ENCODE measurements at places on chromosomes 2 and 18.

- no peak for DNase-seq
These were observed 300.0 kb upstream of the PIK3C3 start for GRCh38 chr18:41655074-41655473.

DNA sequence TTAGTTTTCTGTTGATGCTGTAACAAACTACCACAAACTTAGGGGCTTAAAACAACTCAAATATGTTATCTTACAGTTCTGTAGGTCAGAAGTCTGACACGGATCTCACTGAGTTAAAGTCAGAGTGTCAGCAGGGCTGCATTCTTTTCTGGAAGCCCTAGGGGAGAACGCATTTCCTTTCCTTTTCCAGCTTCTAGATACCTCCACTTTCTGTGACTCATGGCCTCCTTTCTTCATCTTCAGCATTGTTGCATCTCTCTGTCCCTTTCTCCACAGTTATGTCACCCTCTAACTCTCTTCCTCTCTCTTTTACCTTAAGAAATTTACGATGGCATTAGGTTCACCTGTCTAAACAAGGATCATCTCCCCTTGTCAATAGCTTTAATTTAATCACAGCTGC lies 13.3 kb upstream of the PPP4R1 start:
- DNase-seq: no peak

DNA sequence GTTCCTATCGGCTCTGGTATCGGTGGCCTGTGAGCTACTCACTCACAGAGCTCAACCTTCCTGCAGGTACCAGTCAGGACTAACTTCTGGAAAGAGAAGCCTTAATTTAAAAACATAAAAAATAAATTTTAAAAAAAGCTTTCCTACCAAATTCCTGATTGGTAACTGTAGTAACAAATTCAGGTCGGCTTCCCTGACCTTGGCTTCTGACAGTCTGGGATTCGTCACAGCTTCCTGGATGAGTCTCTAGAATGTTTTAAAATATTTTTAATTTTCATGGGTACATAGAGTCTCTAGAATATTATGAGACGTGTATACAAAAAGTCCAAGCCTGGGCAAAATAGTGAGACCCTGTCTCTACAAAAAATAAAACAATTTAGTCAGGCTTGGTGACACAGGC lies 45.0 kb upstream of the MTCL1 start:
- DNase-seq: no peak

- DNase-seq: no peak
These were observed 19.2 kb upstream of the NMS start for GRCh38 chr2:100451092-100451491.

DNA sequence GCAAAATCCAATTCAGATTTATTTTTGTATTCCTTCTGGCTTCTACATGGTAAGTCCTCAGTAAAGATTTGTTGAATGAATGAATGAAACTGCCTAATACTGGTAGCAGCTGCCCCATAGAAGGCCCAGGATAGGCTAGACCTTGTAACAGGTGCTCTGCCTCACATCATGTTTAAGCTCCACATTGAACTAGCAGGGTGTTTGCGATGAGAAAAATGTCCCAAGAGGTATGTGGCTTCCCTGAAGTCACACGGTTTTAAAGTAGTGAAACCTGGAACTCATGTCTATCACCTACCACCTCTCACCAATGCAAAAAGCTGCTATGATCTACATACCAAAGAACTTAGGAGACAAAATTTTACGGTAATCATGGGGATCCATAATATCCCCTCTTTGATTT lies 765 bp upstream of the LHCGR start:
- no peak for DNase-seq

GRCh38 chr2:38671946-38672345 lies 6.0 kb downstream of the GALM start:
- DNase-seq: no peak

DNA sequence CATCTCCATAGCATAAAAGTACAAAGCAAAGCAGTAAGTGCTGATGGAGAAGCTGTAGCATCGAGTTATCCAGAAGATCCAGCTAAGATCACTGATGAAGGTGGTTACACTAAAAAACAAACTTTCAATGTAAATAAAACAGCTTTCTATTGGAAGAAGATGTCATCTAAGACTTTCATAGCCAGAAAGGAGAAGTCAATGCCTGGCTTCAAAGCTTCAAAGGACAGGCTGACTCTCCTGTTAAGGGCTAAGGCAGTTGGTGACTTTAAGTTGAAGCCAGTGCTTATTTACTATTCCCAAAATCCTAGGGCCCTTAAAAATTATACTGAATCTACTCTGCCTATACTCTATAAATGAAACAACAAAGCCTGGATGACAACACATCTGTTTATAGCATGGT lies 44.0 kb downstream of the METTL8 start:
- no peak for DNase-seq

GRCh38 chr2:236250286-236250685 lies 13.9 kb downstream of the ASB18 start:
- no peak for DNase-seq

- peak; percentile 39 for DNase-seq
These were observed 440.4 kb upstream of the CDH20 start for GRCh38 chr18:60892855-60893254.

DNA sequence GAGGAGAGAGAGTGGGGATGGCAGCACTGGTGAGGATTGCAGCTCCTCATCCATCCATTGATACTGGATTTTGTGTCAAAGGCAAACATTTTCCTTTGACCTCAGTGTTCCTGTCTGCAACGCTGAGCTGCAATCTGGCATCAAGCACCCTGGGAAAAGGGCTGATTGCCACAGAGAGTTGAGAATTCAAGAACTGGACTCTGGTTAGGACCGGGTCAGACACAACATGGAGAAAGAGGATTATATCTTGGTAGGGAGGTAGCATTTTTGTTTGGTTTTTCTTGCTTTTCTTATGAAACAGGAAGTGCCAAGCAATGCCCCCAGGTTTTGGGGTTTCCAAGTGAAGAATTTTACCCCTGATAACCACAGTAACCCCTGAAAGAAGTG lies 81.9 kb upstream of the PKDCC start:
- DNase-seq: no peak

DNA sequence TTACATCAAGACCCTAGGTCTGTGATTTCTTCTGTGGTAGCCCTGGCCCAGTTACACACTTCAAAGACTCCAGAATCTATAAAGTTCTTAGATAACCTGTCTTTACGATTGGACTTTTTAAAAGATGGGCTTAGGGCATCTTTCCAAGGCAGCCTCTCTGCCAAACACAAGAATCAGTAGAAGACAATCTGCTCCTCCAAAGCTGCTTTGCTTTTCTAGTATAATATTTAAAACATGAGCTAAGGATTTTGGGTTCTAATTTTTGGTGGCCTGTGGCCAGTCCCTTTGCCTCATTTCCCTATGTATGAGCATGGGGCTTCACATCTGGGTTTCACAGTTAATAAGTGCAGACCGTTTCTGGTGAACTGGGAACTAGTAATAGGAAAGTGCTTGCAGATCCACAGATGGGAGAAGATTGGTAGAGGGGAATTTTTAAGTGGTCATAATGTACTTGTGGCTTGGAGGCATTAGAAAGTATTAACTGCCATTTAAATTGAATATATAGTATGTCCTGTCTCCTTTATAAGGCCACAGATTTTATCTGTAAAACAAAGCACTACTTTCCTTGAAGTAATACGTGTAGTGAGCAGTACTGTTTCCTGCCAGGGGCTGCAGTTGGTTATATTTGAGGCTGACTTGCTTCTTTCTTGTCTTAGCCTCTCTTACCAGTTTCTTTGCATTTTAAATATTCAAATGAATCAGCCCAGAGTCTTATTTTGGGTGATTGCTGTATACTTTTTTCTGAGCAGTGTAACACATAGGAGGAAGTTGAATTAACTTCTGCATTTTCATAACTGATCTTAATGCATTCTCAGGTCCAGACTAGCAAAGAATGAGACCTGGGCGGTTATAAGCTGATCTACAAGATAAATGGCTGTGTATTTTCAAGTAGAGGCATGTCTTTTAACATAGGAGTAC lies 1.5 kb downstream of the ARPC2 start:
- no peak for DNase-seq

GRCh38 chr2:31236433-31237205 lies 2.7 kb downstream of the EHD3 start:
- no peak for DNase-seq

GRCh38 chr18:37385846-37386778 lies 179.5 kb downstream of the CELF4 start:
- DNase-seq: peak; percentile 9

- no peak for DNase-seq
These were observed 10.6 kb downstream of the SLC1A4 start for GRCh38 chr2:64999754-65000153.

DNA sequence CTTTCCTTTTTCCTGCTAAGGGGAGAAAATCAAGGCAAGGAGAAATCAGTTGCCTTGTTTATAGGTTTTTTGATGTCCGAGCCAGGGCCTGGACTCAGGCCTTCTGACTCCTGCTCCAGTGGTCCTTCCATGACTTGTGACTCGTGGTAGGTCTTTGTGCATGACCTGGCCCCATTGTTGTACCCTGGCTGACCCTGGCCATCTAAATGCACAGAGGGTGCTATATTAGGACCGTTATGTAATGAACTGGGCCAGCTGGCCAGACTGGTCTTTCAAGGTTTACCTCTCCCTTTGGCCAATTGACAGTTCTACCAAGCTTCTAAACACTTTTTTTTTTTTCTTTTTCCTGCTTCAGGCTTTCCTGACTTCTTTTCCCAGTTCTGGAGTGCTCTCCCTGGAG lies 81.1 kb downstream of the SETBP1 start:
- DNase-seq: no peak

- no peak for DNase-seq
These were observed 83.6 kb upstream of the MGAT5 start for GRCh38 chr2:134170294-134170693.

DNA sequence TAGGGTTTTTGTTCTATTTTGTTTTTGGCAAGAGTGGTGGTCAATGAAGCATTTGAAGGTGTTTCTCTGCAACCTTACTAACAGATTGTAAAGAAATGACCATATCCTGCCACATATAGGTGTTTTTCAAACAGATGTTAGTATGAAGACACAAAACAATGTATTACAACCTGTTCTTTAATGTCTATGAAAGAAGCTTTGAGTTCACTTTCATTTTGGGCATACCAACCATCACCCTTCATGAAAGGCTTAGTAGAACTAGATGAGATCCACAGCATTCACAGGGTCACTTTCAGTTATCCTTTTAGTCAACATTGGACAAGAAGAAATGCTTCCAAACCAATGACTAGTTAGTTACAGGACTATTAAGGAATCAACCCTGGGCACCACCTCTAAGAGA lies 95.1 kb downstream of the EHBP1 start:
- no peak for DNase-seq

- DNase-seq: no peak
These were observed 376.2 kb downstream of the NCKAP5 start for GRCh38 chr2:133192028-133192427.

GRCh38 chr2:111227716-111228141 lies 107.0 kb downstream of the BCL2L11 start:
- peak; percentile 97 for DNase-seq

DNA sequence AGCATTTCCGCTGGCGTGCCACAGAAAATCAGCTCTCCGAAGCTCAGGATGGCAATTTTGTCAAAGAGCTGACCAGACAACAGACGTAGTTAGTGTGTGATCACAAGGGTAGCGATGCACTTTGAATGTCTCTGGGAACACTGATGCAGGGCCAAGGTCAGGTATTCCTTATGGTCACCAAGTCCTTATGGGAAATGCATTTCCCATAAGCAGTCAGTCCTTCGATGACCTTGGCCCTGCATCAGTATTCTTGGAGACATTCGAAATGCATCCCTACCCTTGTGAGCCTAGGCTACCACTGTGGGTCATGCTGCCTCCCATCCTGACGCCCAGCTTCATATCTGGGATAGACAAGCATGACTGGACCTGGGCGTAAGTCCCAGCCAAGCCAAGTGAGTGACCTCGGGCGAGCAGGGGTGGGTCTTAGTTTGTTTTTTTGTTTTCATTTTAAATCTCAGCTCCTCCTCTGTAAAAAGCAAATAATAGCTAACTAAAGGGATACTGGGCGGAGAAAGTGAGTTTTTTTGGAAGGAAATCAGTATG lies 13.6 kb downstream of the ABCG5 start:
- DNase-seq: no peak

DNA sequence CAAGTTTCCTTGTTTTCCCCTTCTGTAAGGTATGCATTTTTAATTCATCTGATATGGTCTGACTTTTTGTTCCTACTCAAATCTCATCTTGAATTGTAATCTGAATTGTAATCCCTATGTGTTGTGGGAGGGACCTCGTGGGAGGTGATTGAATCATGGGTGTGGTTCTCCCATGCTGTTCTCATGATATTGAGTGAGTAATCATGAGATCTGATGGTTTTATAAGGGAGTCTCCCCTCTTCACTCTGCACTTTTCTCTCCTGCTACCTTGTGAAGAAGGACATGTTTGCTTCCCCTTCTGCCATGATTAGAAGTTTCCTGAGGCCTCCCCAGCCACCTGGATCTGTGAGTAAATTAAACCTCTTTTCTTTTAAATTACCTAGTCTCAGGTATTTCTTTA lies 476.1 kb downstream of the LPIN1 start:
- no peak for DNase-seq
